SK-N-DZ (cell line): ENCODE measurements at places on chromosomes 5 and 9.

DNA sequence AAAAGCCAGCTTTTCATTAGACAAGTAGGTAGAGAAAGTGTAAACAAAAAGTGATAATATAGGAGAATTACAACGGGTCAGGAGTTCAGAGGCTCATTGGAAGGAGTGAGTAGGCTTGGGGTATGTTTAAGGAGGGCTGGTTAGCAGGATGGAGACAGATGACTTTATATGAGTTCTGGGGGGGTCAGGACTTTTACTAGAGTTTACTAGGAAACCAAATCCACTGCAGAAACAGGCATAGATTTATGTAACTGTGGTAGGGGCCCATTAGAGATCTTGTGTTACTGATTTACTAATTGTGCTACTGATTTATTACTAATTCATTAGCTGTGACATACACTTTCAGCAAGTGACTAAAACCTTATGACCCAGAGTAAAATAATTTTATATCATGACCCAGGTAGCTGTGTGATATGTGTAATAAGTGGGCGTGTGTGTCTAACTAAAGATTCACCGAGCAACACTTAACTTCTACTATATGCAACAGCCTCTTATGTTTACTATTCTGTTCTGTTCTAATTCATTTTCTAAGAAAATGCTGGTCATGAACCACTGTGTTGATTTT lies 73.5 kb downstream of the IQGAP2 start:
- no peak for DNase-seq

GRCh38 chr5:51382521-51383130 lies 622 bp upstream of the ISL1 start:
- DNase-seq = peak; percentile 49

GRCh38 chr5:156774273-156774672 lies 75.8 kb upstream of the PPP1R2B start:
- no peak for DNase-seq

DNA sequence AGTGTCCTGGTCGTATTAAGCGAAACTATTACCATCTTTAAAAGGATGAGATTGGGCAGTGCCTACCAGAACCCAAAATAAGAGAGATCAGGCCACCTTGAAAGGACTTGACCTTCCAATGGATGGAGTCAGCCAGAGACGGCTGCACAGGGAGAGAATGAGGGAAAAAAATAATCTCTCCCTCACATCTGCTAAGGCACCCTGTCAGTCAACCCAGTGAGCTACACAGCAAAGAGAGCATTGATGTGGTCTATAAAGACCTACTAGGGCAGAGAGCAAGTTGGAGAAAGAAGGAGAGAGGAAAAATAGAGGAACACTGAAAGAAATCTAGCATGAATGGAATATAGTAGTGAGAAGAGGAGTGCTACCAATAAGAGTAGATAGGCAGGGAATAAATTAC lies 68.0 kb upstream of the FTMT start:
- no peak for DNase-seq

DNA sequence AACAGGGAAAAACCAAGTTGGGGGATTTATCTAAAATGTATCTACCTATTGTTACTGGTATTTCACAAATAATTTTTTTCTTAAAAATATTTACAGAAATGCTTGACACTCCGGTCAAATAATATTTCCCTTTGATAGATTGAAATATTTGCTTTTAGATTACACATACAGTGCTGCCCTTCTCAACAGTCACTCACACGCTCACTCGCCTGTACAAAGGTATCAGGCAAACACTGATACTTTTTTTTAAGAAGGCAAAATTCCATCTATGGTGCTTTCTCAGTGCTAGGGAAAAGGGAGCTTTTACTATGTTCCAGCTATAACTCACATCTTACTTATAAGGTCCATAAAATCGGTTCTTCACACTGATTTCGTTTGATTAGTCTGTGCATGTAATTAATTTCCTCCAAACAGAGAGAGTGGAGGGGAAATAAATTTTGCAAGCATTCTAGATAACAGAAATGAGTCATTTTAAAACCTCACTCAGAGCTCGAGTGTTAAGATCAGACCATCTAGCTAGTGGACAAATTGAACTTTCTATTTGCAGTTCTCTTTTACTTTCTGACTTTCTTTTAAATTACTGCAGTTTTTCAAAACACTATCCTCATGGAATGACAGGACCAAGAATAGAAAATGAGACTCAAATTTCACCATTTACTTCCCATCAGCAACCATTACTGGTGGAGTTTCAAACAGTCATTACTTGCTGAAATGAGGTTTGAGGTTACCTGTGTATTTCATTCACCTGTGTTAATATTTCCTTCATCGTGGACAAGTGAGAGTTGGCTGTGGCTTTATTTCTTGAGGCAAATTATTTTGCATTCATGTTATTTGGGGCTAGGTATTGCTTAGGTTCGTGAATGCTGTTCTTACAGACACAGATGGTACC lies 273.2 kb downstream of the RAB3C start:
- no peak for DNase-seq

GRCh38 chr5:83368835-83369234 lies 102.7 kb upstream of the VCAN start:
- no peak for DNase-seq

DNA sequence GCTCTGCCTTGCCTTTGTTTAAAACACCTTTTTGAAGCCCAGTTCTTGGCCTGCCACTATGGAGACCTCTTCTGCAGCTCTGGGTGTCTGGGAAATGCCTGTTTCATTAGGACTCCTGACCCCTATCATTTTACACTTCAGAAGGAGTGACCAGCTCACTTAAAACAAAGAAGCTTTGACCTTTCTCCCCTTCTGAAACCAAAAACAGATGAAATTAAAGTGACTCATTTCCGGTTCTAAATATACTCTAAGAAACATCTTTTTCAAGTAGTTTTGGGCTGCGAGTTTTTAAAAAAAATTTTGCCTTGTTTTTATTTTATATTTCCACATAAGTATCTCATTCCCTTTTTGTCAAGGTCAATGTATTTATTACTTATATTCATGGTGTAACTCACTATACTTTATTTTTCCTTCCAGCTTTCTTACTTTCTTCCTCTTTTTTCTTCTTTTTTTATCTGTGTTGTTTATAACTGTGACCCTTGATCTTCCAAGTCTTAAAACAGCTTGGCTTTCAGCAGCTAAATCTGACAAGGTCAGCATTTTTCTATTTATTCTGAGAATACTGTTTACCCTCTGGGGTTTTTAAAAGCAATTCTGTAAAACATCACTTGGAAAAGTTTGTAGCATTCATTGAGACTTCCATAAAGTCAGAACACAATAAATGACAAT lies 672.9 kb downstream of the NR2F1-AS1 start:
- no peak for DNase-seq

DNA sequence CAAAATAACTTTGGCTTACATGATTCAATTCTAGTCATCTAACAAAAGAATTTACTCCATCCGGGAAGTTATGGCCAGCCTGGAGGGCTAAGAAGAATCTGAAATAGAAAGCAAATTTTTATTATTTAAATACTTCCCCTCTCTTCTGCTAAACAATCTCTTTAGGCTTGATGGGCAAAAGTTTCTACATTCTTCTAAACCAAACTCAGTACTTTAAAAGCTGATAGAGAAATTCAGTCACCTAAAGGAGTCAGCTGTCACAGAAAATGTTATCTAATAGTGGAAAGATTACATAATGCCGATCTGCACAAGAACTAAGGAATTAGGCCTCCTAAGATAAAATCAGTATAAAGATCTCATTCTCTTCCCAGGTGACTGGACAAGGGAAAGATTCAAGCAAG lies 32.4 kb downstream of the GNAQ start:
- no peak for DNase-seq

- DNase-seq = no peak
Measured at GRCh38 chr5:134545070-134545868, 19.8 kb downstream of the JADE2 start.

DNA sequence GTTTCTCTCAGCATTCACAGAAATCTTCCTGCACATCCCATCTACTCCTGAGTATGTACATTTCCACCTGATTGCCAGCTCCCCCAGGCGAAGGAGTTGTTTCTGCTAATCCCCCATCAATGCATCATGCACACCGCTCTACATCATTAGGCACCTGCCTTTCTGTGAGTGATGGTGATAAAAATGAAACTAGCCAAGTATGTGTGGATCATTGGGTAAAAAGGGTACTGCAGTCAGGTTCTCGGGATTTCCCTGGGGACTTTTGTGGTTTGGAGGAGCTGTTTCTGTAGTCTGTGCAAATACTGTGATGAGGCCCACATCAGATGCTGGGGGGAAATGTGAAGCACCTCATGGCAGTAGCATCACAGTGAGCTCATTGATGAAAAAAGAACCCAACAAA lies 30.4 kb downstream of the CAMK4 start:
- peak; percentile 17 for DNase-seq

- DNase-seq = no peak
Measured at GRCh38 chr9:9917400-9917799, 695.4 kb downstream of the PTPRD start.

DNA sequence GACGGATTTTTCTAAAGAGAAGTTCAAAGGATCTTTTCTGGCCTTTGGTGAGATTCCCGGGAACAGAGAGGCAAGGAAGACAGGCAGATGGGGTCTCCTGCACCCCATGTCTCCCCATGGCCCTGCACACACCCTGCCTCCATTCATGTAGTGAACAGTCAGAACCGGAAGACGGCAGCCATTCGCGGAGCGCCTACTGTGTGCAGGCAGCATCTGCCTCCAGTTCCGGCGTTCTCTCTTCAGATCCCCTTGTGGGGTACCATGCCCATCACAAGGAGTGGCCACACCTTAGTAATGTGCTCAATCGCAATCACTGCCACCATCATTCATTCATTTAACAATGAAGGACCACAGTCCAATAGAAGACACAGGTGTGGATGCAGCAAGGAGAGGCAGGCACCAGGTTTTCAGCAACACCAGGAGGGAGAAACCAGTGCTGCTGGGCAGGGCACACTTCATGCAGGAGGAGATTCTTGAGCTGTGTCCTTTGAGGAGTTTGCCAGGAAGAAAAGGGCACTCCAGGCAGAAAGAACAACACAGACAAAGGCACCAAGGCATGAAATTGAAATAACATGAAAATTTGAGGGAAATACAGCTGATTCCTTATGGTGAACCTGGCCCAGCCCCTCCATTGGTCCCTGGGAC lies 171.5 kb upstream of the PHYKPL start:
- DNase-seq = no peak

DNA sequence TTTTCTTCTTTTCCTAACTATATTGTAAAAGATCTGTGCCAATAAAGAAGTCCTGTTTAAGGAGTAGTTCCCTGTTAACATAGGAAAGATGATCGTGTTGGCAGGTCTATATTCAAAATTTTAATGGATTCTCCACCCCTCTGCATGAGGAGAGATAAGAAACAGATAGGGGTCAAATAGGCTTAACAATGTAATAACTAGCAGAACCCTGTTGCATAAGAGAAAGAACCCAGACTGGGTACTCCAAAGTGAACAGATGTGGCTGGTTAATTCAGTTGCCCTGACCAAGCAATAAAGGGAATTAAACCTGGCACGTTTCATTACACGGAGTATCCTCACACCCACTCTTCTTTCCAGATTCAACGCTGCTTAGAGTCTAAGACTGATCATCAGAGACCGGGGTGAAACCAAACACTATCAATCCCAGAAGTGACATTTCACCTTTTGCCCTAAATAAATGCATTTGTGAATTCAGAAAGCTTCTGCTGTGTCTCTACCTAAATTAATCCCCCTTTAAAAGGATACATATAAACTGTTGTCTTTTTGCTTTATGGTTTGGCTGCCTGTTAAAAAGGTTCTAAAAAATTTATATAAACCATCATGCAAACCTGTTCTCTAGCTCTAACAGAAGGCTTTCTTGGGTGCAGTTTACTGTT lies 1276.9 kb upstream of the WWC1 start:
- DNase-seq = peak; percentile 50

GRCh38 chr9:108671794-108672193 lies 184.0 kb downstream of the ACTL7B start:
- no peak for DNase-seq

GRCh38 chr9:74960561-74960960 lies 7.8 kb upstream of the C9orf40 start:
- DNase-seq = no peak

- no peak for DNase-seq
Measured at GRCh38 chr9:134029248-134030226, 4.3 kb downstream of the BRD3OS start.

DNA sequence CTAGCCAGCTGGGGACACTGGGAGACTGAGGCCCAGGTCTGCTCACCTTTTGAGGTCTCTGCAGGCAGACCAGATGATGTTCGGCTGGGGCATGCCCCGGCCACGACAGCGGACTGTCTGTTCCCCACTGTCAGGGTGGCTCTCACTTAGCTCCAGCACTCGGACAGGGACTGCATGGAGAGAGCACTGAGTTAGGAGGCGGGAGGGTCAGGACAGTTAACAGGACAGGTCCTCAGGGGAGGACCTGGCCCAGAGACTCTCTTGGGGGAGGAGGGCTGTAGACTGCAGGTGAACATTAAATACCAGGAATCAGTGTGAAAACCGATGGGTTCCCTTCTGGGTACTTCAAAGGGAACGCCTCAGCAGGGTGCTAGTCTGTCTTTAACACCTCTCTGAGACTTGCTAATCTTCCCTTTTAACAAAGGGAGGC lies 25.1 kb downstream of the PDGFRB start:
- no peak for DNase-seq
